Cardiac muscle cell (in vitro differentiated cells and primary cell): ENCODE measurements at places on chromosomes 2 and 18.

GRCh38 chr2:240615820-240616547, 9.3 kb upstream of the GPR35 start:
- DNase-seq: no peak

DNA sequence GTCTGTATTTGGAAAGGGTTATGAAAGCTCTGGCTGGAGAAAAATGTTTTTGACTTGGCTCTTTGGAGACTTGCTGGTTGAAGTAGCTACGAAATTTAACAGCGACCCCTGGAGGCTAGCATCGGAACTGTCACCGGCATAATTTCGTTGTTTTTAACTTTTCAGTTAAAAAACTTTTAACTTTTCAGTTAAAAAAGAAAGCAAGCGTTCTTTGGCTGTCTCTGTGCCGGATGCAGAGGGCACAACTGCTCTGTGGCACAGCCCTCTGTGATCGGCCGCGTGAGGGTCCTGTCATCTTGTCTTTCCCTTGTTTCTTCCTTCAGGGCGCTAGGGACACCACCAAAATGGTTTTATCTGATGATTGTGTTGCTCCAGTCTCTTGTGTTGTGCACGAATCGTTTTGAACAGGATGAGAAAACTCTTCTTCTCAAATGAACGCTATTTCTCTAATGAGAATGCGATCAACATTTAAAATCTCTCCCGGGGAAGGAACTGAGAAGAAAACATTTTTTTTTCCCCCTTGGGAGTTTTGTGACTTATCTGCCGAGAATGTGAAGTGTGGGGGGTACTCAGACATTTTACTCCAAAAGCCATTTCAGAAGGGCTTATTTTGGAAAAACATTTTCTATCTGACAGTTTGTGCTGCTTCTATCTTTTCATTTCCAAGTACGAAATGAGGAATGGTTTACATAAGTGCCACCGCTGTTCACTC, 57.1 kb downstream of the ADCYAP1 start:
- DNase-seq: peak; percentile 74

GRCh38 chr2:10303694-10304378, 1.1 kb downstream of the HPCAL1 start:
- peak; percentile 75 for DNase-seq

DNA sequence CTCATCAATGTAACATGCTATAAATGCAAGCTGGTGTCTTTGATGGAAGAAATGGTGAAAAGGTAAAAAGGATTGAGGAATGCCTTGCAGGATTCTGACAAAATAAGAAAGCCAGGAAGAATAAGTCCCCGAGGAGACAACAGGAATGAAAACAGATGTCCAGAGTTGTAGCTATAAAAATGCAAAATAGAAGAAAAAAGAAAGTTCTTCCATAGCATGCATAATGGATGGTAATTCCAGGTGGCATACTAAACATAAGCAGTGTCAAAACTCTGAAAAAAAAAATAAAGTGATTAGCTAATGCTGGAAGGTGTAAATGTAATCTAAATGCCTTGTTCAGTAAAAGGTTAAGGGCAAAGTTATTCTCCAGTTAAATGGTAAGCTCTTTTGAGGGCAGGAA, 225.9 kb upstream of the CHST9 start:
- no peak for DNase-seq

DNA sequence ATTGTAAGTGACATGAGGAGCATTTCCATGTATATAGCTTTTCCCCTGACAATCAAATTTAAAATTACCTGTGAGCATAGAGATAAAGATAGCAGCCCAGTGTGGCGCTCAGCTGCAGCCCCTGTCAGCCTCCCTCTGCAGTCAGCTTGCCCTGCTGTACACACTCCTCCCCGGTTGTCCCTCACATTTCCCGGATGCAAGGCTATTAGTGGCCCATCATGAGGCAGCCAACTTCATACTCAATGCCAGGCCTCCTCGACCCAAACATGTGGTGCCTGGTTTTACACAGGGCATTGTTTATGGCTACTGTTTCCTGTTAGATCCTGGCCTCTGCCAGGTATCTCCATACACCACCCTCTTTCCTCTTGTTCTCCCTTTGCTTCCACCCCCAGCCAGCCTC, 116.1 kb upstream of the SH3BP4 start:
- DNase-seq: no peak

DNA sequence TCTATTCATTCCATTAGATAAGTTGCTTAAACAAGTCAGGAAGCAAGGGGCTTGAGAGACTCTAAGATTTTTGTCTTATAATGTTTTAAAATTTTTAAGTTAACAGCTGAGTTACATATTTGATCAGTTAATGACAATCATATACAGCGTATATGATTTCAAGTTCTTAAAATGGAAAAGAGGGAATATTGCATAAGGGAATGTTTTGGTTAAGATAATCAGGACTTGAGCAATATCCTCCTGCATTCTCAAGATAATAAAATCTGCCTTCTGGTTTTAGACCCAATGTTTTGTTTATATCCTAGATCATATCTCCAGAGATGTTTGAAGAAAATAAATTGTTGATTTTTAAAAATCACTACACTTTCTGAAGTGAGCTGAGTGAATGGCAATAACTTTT, 13.4 kb upstream of the DYNC1I2 start:
- peak; percentile 68 for DNase-seq

DNA sequence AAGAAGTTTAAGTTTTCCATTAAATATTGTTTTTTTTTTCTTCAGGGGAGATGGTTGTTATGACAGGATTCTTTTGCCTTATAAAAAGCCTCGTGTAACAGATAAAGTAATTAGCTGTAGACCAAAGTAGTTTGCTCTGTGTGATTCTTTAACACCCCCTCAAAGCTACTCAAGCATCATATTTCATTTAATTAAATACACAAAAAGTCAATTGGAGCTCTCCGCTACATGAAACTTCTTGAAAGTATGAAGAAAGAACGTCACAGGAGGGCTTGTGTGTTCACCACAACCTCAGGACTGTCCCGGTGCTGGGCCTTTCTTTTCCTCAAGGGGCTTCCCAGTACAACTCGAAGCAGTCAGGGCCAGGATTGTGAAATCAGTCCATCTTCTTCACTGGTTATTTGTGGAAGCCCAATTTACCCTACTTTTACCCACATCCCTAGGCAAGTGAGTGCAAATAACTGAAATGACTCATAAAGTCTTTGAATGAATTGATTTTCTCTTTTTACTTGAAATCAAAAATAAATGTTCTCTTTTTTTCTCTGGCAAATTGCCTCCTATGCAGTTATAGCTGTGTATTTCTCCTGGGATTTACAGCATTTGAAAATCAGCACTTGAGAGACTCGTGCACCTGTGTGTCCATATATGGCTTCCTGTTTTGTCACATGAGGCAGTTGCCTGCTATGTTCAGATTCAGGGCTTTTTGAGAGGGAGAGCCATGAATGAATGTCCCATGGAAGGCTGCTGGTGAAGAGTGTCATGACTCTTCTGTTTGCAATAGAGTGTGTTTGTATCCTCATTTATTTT, 48.6 kb downstream of the LINC00305 start:
- DNase-seq: no peak

- no peak for DNase-seq
Observed at GRCh38 chr2:211877061-211877460, 661.5 kb downstream of the ERBB4 start.

GRCh38 chr2:129800285-129800684, 179.2 kb upstream of the RAB6C start:
- DNase-seq: no peak
